ENCODE measurements at places on chromosomes 6 and 20.

DNA sequence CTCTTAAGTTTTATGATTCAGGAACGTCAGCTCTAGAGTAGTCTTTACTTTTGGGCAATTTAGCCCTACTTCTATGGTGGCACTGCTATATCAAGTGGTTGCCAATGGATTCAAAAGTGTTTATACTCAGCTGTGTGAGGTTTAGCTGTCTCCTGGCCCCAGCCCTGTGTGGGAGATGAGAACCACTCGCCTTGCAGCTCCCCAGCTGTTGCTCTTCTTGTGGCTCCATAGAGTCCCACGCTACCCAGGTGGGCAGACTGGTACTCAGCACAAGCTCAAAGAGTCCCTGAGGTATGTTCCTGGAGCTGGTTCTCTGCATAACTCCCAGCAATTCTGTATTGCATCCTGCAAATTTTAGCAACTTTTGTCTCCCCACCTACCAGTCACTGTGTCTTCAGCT lies 59.6 kb downstream of the C6orf118 start:
- DNase-seq: no peak

DNA sequence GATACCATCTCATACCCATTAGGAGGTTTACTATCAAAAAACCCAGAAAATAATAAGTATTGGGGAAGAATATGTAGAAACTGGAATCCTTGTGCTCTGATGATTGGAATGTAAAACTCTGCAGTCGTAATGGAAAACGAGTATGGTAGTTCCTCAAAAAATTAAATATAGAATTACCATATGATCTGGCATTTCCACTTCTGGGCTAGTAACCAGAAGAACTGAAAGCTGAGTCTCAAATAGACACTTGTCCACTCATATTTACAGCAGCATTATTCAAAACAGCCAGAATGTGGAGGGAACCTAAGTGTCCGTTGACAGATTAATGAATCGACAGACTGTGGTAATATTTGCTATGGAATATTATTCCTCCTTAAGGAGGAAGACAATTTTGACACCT lies 44.3 kb downstream of the FOXC1 start:
- DNase-seq: no peak

- peak; percentile 46 for DNase-seq
Measured at GRCh38 chr20:208942-209566, 18.0 kb upstream of the DEFB129 start.

DNA sequence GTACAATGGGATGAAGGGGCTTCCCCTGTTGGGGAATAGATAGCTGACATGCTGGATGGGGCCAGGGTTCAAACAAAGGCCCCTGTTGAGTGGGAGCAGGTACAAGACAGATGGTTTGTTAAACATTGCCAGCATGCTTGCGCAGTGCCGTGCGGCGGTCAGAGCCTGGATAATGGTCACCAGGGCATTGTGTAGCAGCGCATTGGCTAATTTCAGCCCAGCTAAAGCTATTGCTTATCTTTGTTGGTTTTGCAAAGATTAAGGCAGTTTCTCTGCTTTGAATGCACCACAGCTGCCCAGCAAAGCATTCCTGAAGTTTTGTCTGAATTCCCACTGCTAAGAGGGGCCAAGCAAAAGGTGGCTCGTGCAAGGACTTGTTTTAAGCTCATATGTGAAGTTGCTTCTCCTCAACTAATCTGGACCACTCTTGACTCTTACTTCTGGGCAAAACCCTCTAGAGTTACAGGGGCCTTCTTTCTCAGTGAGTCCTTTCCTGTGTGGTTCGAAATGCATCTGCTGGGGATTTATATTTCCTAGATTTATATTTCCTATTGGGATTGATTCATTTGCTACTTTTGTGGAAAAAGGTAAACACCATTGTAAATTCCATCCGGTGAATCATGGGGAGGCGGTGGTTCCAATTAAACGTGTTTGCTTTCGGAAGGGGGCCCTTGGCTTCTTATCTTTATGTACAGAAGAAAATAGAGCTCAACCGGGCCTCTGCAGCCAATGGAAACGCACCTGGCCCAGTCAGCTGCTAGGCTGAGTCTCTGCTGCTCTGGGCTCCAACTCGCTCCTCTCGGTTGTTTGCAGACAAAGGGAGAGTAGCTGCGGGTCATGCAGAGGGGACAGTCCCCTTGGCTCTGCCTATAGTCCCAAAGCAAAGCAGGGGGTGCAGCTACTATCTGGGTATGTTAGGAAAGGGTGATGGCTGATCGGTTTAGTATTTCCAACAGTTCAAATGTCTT lies 72.1 kb downstream of the FOXA2 start:
- no peak for DNase-seq

- DNase-seq: no peak
Measured at GRCh38 chr6:22056398-22056797, 240.4 kb downstream of the PRL start.

DNA sequence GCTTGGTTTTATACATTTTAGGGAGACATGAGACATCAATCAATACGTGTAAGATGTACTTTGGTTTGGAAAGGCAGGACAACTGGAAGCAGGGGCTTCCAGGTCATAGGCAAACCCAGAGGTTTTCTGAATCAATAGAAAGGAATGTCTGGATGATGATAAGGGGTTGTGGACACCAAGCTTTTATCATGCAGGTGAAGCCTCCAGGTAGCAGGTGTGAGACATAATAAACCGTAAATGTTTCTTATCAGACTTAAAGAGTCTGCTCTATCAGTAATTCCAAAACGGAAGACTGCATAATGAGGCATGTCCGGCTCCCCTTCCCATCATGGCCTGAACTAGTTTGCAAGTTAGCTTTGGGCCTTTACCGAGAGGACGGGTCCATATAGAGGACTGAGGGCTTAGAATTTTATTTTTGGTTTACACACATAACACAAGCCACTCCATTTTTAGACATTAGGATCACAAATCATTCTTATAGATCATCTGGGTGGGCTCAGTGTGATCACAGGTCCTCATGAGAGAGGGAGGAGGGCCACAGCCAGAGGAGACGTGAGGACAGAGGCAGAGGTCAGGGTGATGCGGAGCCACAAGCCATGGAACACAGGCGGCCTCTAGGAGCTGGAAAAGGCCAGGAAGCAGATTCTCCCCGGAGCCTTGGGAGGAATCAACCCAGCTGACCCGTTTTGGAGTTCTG lies 10.7 kb upstream of the SERPINB9 start:
- no peak for DNase-seq

DNA sequence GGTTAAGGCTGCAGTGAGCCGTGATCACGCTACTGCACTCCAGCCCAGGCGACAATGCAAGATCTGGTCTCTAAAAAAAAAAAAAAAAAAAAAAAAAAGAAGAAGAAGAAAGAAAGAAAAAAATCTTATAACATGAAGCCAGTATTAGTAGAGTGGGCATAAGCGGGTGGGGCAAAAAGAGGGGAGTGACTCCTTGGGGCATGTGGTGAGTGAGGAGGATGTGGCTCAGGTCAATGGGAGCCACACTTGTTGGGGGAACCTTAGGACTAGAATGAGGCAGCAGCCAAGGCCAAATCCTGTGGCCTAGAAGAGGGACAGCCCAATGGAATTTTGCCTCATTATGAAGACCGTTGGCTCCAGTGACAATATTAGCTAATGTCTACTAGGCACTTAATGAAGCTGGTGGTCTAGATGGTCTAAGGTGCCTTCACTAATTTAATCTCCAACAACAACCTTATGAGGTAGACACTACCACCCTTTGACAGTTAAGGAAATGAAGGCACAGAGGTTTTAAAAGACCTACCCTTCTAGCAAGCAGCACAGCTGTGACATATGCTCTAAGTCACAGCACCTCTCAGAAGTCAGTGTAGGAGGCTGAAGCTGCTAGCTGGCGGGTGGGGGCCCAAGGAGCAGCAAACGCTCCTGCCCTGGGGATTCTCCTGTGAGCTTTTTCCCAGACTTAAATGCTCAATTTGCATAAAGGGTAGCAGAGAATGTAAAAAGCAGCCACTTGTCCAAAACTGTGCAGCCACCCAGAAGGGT lies 23.6 kb upstream of the ARMC12 start:
- DNase-seq: no peak

DNA sequence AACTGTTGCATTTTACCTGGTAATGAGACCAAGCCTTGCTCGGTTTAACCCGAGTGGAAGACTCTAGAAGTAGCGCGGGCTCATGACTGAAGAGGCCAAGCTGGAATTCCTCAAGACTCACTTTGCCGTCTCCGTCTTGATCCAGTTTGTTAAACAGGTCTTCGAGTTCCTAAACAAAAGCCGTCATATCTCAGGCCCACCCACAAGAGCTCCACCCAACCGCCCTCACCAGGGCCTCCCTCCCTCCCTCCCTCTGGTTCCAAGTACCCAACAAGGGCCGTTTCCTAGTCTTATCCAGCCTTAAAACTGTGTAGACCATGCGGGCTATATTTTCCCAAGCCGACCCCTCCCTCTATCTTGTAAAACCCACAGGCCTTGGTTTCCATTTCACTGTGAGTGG lies 81.4 kb downstream of the NINL start:
- DNase-seq: no peak

GRCh38 chr6:108452711-108453195 lies 108.0 kb upstream of the FOXO3 start:
- no peak for DNase-seq

DNA sequence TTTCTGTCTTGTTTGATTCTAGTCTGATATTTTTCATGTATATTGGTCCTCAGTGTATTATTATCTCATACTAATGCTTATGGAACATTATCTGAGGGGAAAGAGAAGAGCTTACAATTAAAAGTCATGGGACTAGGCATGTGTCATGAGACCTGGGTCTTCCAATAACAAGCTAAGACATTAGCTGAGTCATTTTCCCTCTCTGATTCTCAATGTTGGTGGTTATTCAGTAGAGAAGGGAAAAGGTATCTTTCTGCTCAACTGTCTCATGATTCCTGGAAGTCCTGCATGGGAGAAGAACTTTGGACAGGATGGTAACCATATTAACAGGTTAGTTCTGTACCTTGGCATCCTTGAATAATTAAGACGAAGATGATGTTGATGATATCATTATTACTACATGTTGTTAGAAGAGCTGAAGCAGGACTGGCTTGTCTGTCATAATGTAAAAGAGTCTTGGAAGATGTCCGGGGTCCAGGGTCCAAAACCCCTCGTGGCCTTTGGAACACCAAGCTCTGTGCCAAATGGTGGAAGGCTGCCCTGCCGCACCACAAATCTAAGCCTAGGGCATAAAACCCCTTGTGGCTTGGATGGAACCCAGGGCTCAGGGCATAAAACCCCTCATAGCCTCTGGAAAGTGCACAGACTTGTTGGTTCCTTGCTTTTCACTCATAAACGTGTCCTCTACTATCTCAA lies 19.1 kb downstream of the TRIM38 start:
- DNase-seq: no peak

DNA sequence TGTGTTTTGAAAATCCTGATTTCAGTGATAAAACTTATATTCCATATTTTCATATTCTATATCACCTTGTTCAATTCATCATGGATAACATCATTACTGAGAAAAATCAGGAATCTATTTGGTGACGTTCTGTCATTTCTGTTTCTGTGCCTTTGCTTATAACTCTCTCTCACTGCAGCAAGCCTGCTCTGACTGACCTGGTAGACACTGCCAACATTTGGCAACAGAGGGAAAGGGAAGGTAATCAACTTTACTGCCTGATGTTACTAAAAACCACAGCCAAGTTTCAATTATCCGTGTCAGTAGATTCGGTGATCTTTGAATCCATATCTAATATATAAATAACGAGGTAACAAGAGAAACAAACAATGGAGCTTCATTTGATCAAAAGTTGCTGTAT lies 501.9 kb downstream of the LMBRD1 start:
- DNase-seq: no peak

- no peak for DNase-seq
Measured at GRCh38 chr20:13199279-13199678, 21.8 kb upstream of the ISM1 start.

DNA sequence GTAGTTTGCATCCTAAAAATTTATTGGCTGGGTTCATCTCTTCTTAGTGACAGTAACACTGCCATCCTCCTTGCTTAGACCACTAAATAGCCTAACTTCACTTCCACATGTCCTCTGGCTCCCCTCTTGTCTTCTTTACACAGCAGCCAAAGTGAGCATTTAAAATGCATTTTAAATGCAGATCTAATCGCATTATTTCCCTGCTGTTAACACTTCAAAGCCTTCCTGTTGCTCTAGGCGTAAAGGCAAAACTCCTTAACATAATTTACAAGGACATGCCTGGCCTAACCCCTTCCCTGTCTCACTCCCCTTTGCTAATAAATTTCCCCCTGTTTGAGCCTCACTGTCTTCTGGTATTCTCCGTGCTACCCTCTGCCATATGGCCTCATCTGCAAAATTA lies 26.5 kb downstream of the NKAIN2 start:
- no peak for DNase-seq

- DNase-seq: no peak
Measured at GRCh38 chr6:67221226-67221625, 1413.9 kb upstream of the ADGRB3 start.

DNA sequence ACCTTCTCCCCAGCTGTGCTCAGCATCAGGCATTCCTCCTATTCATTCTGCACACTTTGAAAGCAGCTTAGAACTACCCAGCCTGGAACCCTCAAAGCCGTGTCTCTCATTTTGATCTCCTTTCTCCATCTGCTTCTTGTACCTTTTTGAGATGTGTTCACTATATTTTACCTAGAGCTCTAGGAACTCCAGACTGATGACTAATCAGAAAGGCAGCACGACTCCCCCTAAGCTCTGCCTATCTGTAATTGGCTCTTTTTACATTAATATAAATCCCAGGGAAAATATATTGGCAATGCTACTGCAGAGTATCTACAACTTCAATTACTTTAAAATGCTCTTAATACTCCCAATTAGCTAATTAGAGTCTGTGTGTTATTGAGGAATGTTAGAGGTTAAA lies 671.5 kb downstream of the CBLN4 start:
- DNase-seq: no peak

GRCh38 chr20:49452011-49452482 lies 30.4 kb downstream of the KCNB1 start:
- no peak for DNase-seq

DNA sequence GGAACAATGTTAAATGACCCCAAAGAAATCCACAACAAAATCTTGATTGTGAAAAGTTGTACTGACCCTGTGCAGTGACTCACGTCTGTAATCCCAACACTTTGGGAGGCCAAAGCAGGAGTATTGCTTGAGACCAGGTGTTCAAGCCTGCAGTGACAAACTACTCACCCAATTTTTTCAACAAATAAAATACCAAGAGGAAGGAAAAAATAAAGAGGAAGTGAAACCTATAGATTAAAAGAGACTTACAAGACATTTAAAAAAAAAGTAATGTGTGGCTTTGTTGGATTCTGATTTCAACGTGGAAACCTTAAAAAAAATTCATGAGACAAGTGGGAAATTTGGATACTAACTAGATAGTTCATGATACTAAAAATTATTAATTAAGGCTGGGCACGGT lies 31.9 kb downstream of the GINS1 start:
- DNase-seq: no peak

DNA sequence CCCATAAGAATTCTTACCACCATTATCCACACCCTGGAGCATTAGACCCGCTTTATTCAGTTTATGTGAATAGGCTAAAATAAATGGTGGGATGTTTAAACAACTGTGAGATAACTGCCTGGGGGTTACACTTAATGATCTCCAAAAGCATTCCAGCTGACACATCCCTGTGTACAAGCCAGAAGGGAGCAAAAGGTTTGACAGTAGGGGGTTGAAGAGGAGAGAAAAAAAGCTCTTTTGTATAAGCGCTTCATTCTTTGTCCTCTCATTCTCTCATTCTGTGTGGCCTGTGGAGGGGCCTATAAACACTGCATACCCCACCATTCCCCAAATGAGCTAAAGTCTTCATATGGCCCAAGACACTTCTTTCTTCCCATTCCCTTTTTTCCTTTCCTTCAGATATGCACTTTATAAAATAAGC lies 30.8 kb upstream of the COL21A1 start:
- no peak for DNase-seq

Data from CD4-positive, alpha-beta memory T cell (primary cell).